ENCODE measurements at places on chromosomes 5 and 9.

DNA sequence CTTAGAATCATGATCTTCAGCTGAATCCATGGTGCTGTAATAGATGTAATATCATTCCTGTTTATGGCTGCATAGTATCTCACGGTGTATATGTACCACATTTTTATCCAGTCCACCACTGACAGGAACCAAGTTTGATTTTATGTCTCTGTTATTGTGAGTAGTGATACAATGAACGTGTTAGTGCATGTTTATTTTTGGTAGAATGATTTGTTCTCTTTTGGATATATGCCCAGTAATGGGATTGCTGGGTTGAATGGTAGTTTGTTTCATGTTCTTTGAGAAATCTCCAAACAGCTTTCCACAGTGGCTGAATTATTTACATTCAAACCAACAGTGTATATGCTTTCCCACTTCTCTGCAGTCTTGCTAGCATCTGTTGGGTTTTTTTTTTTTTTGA lies 175.1 kb upstream of the CDH10 start:
- DNase-seq, result no peak

DNA sequence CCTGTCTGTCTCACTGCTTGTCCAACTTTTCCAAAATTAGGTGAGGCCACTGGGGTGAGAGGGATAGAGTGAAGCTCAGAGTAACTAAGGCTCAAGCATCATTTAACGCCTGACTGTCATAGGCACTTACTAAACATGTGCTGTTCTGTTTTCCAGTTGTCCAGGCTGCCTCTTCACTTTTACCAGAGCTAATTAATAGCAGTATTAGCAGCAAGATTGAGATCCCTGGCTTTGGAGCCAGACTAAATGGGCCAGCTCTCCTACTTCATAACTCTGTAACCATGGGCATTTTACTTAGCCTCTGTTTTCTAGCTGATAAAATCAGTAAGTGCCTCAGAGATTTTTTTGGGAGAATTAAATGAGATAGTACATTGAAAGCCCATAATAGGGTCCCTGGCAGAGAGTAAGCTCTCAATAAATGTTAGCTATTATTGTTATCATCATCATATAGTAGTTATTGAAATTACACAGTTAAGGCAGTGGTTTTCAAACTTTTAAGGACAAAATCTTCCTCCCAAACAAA lies 146.2 kb upstream of the LHFPL2 start:
- no peak for DNase-seq

DNA sequence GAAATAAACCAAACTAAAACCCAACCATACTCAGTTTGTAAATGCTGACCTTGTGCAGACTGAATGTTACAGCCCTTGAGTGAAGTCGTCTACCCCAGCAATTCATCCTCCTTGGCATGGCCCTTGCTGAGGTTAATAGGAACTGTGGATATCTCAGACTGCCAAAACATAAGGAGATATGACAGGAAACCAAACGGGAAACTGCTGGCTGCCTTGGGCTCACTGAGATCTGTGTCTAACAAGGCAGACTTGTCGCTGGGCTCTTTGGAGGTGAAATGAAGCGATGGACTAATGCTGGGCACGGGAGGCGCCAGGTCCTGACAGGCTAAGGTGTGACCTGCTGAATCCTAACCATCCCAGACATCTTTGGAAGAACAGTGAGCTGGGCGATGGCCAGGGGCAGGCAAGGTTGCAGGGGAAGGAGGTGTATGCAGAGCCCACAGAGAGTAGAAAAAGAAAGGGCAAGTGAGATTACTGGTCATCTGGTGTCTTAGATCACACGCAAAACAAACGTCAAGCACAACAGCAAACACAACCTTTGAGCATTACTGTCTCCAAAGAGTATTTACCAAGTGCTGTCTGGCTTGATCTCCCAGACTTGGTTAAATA lies 44.6 kb upstream of the ALDH1A1 start:
- DNase-seq, result no peak

DNA sequence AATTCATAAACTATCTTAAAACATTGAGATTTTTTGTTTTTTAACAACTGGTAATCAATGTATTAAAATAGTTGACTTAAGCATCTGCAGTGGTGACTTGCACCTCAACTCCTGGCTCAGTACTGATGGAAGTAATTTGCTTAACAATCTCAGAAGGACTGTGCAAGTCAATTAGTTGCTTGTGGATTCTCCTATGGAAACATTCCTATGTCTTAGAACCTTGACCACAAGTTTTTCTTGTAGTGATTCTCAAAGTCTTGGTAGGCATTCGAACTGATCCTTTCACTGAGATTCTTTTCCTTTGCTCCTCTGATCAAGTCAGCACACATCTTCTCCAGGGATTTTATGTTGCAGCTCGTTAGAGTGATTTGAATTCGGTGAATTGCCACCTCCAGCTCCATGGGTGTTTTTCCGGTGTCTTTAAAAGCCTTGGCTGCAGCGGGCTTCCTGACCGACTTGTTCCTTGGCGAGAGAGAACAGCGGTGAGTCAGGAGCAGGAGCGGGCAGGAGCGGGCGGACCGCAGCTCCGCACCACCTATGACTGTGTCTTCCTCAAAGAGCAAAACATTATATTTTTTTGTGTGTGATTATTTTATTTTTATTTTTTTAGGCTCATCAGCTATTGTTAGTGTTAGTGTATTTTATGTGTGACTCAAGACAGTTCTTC lies 21.1 kb downstream of the HMGXB3 start:
- DNase-seq, result peak; percentile 82
